Head of caudate nucleus (tissue), 42 donors: ENCODE measurements at places on chromosomes 1 and 21.

DNA sequence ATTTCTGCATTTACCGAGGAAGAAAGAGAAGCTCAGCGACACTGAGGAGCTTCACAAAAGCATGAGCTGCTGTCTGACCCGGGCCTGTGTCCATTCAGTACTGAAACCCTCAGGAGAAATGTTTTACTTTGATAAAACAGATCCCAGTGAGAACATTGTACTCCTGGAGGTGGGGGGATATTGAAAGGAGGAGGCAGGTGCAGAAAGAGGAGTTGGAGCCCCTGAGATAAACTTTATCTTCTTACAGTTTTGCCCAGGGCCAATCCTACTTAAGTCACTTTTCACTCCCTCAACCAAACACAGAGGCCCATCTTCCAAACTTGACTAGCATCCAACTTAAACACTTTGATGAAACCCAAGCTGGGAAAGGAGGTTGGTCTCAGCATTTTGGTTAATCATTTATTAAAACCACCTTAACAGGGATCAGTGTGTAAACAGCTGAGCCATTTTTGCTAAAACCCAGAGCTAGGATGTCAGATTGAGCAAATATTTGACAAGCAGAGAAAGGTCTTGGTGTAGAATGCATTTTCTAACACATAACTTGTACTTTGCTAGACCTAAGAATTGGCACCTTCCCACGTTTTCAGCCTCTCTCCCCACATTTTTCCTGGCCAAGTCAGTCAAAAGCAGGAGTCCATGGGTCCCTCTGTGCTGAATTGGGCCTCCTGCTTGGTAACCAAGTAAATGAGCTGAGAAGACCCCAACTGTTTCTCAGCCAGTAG lies 32.5 kb upstream of the SARS1 start:
- DNase-seq, result no peak

GRCh38 chr21:27570306-27570868 lies 603.5 kb upstream of the ADAMTS5 start:
- no peak for DNase-seq

DNA sequence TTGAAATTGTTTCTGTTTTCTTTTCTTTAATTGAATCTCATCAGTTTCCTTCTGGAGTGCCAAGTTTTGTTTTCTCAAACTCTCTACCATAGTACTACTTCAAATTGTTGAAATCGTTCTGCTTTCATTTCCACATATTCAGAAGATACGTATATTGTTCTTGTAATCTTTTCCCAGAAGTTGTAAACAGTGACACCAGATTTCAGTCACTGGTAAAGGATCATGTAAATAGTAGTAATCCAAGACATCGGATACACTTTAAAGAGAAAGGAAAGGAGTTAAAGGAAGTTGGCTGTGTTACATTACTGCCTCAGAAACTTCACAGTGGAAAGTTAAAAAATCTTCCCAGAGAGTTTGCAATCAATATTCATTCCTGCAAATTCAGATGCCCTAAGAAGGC lies 67.5 kb downstream of the RGL1 start:
- no peak for DNase-seq

GRCh38 chr1:4699376-4700301 lies 45.2 kb downstream of the AJAP1 start:
- DNase-seq, result no peak

- no peak for DNase-seq
These were observed 6.1 kb downstream of the B3GALT6 start for GRCh38 chr1:1237874-1238701.

- DNase-seq, result no peak
These were observed 33.9 kb downstream of the COQ8A start for GRCh38 chr1:226973898-226974543.

DNA sequence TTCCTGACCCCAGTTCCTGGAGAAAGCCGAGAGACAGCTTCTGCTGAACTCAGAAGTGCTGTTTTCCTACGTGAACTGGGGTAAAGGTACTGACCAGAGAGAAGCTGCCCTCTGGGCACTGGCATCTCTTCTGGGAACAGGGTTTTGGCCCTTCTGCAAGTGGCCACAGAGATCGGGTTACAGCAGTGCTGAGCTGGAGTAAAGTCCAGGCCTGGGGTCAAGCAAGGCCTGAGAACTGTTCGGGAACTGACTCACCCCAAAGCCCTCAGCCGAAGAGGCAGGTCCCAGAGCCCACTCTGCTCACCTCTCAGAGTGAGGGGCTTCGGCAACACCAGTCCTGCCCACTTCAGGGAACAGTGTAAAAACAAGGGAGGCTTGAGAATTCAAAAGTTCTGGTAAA lies 177.2 kb upstream of the RUNX1 start:
- no peak for DNase-seq

DNA sequence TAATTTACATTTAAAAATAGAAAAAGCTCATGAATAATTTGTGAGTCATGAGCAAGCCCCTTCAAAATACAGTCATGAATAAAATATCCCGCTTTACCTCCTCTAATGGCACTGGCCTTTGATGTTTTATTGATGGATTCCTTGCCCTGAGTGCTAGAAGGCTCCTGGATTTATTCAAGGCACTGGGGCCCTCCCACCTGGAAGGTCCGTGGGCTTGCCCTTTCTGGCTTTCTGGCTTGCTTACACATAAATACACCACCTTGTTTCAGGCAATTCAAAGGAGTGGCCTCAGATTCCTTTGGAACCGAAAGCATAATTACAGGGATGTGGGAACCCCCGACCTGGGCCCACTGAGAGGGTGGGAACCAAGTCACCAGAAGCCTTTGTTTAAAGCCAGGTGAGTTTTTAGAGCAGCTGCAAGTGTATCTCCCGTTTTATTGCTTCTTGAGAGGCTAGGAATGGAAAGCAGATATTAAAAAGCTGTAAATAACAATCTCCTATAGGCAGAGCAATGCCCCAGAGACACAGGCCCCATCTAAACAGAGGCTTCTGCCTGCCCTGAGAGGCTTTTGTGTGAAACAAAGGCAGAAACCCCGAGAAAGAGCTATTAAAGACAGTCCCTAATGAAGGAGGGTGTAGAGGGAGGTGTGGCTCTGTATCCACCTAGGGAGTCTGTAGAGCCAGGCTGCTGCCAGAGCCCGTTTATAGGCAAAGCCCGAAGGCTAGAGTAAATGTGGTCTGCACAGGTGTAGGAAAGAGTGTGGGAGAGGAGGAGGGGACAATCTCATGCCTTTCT lies 126.4 kb downstream of the FAM78B start:
- no peak for DNase-seq

DNA sequence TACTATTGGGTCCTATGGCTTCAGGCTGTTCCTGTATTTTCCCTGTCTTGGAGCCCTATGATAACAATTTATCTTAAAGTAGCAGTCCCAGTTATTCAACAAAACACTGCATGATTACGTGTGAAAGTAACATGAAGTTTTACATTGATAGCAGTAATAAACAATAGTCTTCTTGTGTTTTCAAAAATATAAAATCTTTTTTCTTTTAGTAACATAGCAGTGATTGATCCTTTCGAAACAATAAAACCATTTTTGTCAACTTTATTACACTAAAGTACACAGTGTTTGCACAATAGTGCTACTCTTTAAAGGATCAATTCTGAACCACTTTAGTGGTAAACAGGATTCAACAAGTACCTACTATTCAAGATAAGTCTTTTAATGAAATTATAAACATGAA lies 90.6 kb downstream of the GPATCH2 start:
- DNase-seq, result no peak

DNA sequence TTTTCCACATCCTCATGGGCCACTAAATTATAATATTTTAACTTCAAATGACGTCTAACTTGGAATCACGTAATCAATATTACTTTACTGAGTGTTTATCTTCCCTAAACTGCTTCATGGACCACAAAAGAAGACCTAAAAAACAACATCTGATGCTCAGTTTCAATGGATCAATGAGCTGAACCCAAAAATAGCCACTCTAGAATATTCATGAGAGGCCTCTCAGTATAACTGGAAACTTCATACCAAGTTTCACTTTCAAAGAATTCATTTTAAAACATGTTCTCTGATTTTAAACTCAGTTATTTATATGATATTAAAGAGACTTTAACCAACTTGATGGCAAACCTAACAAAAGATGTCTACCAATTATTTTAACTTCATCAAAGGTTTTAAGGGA lies 23.7 kb upstream of the TIAM1 start:
- no peak for DNase-seq

DNA sequence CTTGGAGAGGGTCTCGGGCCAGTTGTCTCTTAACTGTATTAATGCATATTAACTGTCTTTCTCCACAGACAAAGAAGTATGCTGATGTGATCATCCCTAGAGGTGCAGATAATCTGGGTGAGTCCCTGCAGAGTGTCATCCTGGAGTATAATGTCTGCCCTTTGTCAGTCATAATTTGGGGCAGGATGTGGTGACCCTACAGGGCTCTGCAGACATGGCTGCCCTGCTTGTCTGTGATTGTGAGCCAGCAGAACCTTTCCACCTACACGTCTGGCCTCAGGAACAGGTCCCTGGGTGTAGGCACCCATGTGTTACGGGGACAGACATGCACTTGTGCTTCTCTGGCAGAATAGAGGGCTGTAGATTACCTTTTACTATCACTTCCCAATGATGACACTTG lies 78.4 kb downstream of the UCK2 start:
- no peak for DNase-seq

GRCh38 chr1:117284399-117285215 lies 73.9 kb upstream of the VTCN1 start:
- DNase-seq, result peak; percentile 18

- no peak for DNase-seq
These were observed 154.3 kb downstream of the COQ8A start for GRCh38 chr1:227094249-227094966.

GRCh38 chr1:71695821-71696220 lies 586.5 kb downstream of the NEGR1 start:
- DNase-seq, result no peak

GRCh38 chr21:46475296-46475695 lies 16.6 kb downstream of the DIP2A start:
- DNase-seq, result no peak

- no peak for DNase-seq
These were observed 13.5 kb downstream of the ZBTB18 start for GRCh38 chr1:244064621-244065020.

GRCh38 chr1:194161591-194161990 lies 975.2 kb upstream of the B3GALT2 start:
- no peak for DNase-seq

DNA sequence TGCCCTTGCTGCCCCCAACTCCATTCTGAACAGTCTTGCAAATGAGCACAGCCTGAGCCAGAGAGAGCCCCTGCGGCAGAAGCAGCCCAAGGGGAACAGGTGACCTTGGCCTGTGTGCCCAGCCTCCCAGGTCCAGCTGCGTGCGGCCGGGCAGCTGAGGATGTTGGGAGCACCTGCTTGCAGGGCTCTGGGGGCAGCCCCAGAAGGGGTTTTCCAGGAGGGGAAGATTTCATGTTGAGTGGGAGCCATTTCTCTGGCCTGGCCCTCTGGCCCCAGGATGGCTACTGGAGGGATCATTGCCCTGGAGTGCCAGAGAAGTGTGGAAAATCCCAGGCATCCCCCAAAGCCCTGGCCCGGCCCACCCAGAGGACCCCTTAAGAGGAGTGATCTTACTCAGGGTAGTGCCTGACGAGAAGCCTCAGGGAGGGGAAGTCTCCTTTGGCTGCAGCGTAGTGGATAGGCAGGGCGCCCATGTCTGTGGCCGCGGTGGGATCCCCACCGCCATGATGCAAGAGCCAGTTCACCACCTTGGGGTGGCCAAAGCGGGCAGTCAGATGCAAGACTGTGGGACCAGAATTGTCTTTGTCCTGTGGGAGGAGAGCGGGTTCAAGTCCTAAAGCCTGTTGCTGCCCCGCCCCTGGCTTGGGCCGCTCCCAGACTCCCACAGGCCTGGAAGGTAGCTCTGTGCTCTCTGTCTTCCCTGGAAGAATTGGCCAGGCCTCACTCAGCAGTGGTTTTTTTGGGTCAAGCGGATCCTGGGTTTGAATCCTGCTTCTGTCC lies 20.6 kb upstream of the RNU1-4 start:
- DNase-seq, result no peak
